ENCODE measurements at places on chromosomes 1 and 21.

- no peak for DNase-seq
Observed at GRCh38 chr1:243490748-243491686, 235.2 kb downstream of the SDCCAG8 start.

GRCh38 chr1:247444571-247444970, 13.3 kb downstream of the OR2B11 start:
- DNase-seq = no peak

GRCh38 chr1:243268751-243269460, 13.1 kb downstream of the SDCCAG8 start:
- DNase-seq = no peak

GRCh38 chr21:38261851-38262250, 5.1 kb downstream of the KCNJ15 start:
- DNase-seq = no peak

- no peak for DNase-seq
Observed at GRCh38 chr1:23718482-23718881, 24.8 kb upstream of the ELOA start.

GRCh38 chr1:94676686-94677085, 135.1 kb upstream of the F3 start:
- DNase-seq = peak; percentile 52

Measured in NCI-H2029 (cell line).